A549 treated with GW870086 at 1 μM for 4 hours (cell line): ENCODE measurements at places on chromosomes 6 and 20. TPM values are rescaled to one million over a fixed set of nuclear protein-coding genes. Genes with fewer than 3 reads are reported as not detected.

The FABP7 gene
- total RNA-seq = not detected in 5 replicates

The ULBP3 gene
- 2.9 to 4.6 TPM (median 3.7 TPM) in 5 replicates for total RNA-seq

The PNLDC1 gene
- 0.07 to 0.08 TPM in 2 of 5 replicates, not detected in the others for total RNA-seq

The ERGIC3 gene
- total RNA-seq = 217 to 241 TPM (median 235 TPM) in 5 replicates

The GJE1 gene
- total RNA-seq = not detected in 5 replicates

The ULBP1 gene
- 0.53 to 0.99 TPM (median 0.79 TPM) in 5 replicates for total RNA-seq

The NPEPL1 gene
- 26.0 to 35.8 TPM (median 34.8 TPM) in 5 replicates for total RNA-seq

The MLN gene
- total RNA-seq = not detected in 5 replicates

The BPIFB1 gene
- 0.08 to 0.10 TPM in 2 of 5 replicates, not detected in the others for total RNA-seq

The SLC26A8 gene
- not detected in 5 replicates for total RNA-seq

The CLVS2 gene
- total RNA-seq = 0.07 to 0.32 TPM (median 0.15 TPM) in 5 replicates

The SAMD10 gene
- not detected in 5 replicates for total RNA-seq

The DDRGK1 gene
- 77.7 to 101 TPM (median 92.0 TPM) in 5 replicates for total RNA-seq

The FAM162B gene
- total RNA-seq = not detected in 5 replicates

The KIF13A gene
- 17.6 to 21.4 TPM (median 19.3 TPM) in 5 replicates for total RNA-seq
